ENCODE measurements at places on chromosomes 5 and 9.
A peak's percentile ranks its signal among the peaks of the same experiment; 100 is the strongest.

DNA sequence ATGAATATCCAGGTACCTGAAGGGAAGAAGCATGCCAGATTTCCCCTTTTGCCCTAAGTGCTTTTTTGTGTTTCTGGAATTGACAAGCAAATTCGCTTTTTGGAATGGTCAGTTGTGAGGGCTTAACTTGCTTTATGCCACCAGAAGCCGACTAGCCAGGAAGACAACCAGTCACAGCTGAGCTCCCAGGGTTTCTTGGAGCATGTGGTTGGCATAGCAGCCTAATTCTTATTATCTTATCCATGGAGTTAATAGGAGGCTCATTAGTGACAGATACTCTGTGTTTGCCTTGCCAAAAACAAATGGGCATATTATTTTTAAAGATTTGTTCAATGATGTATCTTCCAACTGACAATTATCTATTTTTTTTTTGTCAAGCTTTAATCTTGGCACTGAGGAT is 500.7 kb downstream of the PTPRD start:
- DNase-seq = no peak

DNA sequence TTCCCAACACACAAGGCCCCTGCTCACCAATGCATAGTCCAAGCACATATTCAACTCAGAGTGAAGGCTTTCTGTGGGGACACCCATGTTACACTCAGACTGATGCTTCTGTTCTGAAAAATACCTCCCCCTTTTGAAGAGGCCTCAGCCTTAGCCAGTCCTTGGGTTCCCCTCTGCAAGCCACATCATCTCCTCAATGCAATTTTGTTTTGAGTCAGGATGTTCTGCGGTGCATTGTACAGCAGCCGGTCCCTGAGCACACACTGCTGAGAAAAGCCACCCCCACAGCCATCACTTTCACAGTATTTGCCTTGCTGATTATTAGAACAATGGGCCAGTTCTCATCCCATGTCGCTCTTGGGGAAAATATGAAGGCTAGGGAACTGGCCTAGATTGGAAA is 241.2 kb downstream of the FAM114A2 start:
- DNase-seq = no peak

- peak; percentile 11 for DNase-seq
These were observed 19.3 kb downstream of the SLC6A7 start for GRCh38 chr5:150209099-150209635.

- DNase-seq = no peak
These were observed 378.1 kb upstream of the TLE4 start for GRCh38 chr9:79193501-79194223.

DNA sequence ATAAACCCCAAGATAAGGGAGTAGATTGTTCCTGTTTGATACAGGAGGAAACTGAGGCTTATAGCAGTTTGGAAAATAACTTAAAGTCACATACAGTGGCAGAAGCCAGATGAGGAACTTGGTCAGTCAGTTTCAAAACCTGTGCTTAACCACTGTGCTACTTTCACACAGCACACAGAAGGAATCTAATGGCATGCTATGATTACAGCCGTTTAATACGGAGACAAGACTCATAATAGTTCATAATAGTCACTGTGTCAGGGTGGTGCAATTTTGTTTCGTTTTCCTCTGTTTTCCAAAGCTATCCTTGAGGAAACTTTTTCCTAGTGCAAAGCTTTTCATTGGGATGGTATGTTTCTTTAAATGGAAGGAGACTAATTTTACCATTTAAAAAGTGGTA is 112.3 kb downstream of the GCNT1 start:
- no peak for DNase-seq

- no peak for DNase-seq
These were observed 62.4 kb upstream of the UBAC1 start for GRCh38 chr9:136023410-136024225.

DNA sequence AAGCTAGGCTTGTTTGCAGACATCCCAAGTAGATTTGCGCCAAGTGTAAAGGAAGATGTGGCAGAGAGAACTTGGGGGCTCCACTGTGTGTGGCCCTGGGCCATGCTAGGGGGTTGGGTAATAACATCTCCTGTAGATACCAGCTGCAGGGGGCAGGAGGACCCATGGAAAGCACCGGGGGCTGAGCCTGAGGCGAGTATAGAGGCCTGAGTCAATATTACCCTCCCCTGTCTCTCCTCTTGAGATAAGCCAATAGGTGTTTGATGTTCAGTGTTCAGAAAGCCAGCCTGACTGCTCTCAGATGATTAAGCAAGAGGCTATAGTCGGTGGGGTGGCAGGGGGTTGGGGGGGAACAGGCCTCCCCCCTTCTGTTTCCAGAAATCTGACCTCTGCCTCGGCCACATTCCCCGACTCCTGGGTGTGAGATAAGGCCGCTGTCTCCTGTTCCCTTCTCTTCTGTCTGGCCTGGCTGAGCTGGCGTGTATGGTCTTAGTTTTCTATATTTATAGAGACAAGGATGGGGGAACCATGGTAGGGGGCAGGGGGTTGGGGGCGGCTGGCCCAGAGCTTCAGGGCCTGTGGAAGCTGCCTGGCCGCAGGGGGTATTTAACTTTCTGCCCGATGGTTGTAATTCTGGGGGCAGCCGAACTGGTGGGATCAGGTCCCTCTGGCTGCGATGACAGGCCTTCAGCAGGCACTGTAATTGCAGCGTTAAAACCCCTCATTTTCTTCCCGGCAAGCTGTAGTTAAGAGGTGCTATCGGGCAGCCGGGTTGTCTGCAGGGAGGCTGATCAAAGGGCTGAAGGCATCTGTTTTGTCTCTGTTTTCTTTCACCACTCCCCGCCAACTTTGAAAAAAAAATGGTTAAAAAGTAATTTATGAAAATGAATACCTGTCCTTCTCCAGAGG is 292.0 kb downstream of the NSG2 start:
- DNase-seq = no peak

DNA sequence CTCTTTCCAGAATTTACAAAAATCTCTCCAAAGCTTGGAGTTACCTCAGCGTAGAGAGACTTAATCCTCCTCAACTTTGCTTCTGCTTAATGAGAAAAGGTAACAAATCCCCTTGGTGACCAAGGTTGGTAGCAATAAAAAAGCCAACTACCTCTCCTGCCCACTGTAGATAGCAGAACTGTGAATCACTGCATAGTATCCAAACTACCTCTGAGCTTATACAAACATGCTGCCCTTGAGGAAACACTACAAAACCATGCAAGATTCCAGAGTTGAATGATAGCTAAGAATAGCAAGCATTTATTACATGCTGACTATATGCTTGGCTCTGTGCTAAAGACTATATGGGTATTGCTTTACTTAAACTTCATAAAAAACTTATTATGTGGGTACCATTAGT is 2.8 kb upstream of the ADAMTS12 start:
- DNase-seq = no peak

DNA sequence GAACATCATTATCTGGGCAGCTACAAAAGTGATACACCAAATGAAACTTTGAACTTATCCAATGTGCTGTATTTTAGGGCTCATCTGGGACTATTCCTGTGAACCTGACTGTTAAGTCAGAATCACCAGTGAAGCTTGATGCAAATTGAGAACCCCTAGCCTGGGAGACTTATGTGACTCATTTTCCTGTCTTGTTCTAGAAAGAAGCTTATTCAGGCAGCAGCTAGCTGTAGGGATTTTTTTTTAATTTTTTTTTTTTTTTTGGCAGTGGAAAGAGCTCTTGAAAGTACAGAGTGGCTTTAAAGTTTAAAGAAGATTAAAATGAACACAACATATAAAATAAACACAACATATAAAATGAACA is 81.1 kb upstream of the TNFAIP8 start:
- no peak for DNase-seq

GRCh38 chr9:36268007-36268427 is 9.8 kb upstream of the GNE start:
- no peak for DNase-seq

DNA sequence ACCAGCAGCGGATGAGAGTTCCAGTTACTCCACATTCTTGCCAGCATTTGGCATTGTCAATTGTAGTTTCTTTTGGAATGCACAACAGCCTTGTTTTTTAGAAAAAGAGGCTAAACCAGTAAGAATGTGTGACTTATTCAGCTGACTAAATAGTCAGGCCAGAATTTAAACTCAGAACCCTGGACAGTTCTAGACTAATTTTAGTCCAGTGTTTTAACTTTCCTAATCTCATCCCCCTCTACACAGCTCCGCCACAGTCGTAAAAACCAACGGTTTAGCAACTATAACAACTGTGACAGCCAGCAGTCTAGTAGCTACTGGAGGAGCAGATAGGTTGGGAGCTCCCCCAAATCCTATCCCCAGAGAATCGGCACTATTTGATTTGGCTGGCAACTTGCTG is 103.7 kb downstream of the FOXD1 start:
- no peak for DNase-seq

DNA sequence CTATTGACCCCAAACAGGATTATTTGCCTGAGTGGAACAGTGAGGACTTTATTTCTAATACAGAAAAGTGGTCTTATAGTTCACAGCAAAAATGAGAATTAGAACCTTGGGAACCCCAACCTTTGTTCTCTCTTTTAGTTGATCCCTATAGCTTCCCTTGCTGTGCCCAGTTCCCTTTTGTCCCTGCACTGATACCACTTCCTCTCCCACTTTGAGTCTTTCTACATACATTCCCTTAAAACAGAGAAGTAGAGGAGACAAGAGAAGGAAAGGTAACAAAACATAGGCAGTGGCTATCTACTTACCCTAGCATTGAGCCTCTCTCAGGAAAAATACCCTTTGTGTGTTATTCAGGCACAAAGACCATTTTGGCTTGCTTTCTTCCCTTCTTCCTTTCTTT is 246.4 kb downstream of the FAM114A2 start:
- no peak for DNase-seq

DNA sequence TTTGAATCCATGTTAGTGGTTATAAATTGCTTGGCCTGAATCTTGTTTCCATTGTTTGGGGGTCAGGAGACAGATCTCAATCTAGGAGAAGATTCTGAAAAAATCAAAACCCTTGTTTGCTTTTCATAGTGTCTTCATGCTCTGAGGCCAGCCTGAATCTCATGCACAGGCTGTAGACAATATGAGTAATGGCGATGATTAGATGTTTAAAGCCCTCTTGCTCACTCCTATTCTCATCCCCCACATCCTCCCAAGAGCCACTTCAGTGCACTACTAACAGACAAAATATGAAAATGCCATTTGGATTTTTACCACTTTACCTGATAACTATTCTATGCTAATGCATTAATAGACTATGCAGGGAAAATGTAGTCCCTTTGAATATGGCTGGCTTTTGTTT is 129.4 kb downstream of the NUDT12 start:
- DNase-seq = no peak

DNA sequence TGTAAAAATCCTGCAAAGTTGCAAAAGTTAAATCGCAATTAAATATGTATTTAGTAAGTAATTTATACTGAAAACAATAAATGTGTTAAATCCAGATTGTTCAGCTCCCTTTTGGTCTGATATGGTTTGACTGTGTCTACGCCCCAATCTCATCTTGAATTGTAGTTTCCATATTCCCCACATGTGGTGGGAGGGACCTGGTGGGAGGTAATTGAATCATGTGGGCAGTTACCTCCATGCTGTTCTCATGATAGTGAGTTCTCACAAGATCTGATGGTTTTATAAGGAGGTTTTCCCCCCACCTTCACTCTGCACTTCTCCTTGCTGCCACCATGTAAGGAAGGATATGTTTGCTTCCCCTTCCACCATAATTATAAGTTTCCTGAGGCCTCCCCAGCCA is 140.0 kb downstream of the CDH6 start:
- no peak for DNase-seq

GRCh38 chr9:131627648-131628458 is 82.5 kb downstream of the PRRT1B start:
- DNase-seq = peak; percentile 50

DNA sequence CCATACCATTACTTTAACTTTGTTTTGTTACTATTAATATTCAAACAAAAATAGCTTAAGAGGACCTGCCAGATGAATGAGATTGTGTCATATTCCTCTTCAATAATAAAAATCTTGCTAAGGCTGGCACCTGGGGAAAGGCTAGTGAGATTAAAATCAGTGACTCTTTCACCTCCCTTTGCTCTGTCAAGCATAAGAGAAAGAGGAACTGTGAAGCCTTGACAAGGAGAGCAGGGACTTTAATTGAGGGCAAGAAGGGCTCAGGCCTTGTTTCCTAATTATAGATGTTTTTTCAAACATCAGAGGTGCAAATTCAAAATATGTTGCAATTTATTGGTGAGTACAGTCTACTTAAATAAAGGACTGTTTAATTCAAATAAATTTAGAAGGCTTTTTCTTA is 91.7 kb downstream of the SPATA31D1 start:
- DNase-seq = no peak

GRCh38 chr5:124889850-124890249 is 143.4 kb upstream of the ZNF608 start:
- no peak for DNase-seq

GRCh38 chr9:119044806-119045205 is 324.4 kb downstream of the BRINP1 start:
- no peak for DNase-seq

DNA sequence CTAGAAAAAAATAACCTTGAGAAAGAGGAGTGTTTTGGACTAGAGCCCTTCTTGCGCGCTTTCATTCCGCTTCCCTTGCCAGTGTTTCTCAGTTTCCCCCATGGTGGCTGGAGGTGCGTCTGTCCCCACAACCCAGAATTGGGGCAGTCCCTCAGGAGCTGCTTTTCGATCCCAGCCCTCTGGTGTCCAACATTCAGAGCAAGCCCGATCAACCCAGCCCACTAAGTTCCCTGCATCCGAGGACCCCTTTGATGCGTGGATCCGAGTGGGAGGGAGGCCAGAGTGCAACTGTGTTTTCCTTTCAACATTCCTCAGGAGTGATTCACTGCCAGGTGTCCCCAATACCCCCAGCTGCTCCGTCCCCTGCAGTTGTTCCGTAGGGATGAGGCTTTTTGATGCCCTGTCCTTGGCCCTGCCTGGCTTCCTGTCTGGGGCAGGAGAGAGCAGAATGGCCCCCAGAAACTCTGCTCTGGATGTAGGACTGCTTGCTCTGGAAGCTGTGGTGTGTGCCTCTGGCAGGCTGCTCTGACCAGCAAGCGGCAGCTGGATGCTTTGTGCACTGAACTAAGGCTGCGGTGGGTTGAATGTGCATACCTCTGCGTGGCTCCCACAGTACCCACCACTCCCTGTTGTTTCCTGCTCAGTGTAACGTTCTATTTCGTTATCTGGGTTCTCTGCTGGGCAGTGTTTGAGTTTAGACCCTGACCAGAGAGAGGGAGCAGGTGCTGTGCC is 117.5 kb downstream of the BOD1 start:
- no peak for DNase-seq

- DNase-seq = no peak
These were observed 52.8 kb upstream of the SLC44A1 start for GRCh38 chr9:105191508-105192121.

- no peak for DNase-seq
These were observed 283.1 kb downstream of the KCTD16 start for GRCh38 chr5:144453753-144454152.

DNA sequence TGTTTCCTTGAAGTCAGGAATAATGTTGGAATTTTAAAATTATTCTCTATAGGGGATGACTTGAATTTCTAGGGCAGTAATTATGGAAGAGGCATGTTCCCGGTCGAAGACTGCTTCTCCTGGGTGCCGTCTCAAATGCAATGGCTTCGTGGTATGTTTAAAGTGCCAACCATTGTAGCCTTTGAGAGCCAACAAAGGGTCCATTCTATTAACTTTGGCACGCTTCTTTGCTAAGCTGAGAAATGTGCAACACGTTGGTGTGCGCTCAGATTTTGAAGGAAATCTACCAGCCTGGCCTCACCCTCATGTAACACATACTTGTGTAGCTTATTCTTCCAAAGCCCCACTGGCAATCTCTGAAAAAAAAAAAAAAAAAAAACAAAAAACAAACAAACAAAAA is 221.2 kb upstream of the ANKH start:
- no peak for DNase-seq
